ENCODE measurements at places on chromosomes 1 and 21.

GRCh38 chr1:190205713-190206112, 272.0 kb downstream of the BRINP3 start:
- DNase-seq, result no peak

DNA sequence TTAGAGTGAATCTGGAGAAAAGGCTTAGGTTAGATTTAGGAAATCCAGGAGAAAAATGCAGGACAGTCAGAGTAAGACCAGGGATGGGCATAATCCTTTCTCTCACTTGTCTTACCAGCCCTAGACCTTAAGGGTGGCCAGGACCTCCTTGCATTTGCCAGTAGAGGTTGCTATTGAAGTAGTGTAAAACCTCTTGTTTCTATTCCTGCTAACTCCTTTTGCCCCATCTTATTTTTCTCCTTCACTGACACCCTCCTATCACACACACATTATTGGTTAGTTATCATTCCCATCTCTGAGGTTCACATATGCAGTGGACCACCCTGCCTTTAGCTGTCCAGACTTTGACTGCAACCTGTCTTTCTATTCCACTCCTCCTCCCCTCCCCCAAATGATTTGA, 75.0 kb upstream of the MACF1 start:
- DNase-seq, result no peak

GRCh38 chr1:230077436-230078213, 10.6 kb downstream of the GALNT2 start:
- no peak for DNase-seq

DNA sequence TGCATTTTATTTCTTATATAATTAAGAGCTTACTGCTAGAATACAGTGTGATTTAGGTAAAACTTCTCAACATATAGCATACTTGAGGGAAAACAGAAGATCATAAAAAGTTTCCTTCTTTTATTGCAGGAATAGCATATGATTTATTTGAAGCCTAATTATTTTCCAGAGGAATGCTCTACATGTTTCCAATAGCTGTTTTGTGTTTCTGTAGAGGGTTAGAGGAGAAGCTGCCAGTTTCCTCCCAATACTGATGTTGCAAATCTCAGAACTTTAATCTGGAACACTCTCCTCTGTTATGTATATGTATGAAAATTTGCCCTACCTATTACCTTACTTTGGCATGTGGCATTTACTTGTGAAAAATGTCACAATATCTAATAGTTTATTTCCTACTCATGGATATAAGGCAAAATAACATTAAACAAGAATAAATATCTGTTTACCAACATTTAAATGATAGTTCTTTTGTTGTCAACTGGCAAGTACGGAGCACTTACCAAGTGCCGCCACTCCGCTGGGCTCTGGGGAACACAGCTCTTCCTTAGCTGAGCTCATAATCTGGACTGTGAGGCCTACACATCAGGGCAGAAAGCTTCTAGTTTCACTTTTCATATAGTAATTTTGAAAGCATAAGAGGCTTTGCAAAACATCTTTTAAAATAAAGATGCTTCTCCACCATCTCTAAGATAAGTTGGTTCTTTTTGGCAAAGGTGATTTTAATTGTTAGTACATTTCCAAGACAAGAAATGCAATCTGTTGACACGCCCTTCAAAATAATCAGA, 239.8 kb upstream of the C1orf105 start:
- DNase-seq, result peak; percentile 52

DNA sequence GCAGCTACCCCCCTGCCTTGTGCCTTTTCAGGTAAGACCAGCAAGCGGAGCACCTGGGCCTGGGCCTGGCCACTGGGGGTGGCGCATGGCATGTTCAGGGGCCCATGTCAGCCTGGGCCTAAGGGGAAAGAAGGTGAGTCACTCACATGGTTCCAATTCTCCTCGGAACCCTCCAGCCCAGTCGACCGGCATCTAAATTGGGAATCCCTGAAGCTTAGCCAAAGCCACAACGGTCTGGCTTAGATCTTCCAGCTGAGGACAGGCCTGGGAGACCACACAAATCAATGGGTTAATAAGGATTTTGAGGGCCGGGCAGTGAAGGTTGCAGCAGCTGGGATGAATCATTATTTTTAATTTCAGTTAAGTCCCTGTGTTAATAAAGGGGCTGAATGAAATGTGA, 145.1 kb upstream of the SMYD2 start:
- DNase-seq, result no peak

DNA sequence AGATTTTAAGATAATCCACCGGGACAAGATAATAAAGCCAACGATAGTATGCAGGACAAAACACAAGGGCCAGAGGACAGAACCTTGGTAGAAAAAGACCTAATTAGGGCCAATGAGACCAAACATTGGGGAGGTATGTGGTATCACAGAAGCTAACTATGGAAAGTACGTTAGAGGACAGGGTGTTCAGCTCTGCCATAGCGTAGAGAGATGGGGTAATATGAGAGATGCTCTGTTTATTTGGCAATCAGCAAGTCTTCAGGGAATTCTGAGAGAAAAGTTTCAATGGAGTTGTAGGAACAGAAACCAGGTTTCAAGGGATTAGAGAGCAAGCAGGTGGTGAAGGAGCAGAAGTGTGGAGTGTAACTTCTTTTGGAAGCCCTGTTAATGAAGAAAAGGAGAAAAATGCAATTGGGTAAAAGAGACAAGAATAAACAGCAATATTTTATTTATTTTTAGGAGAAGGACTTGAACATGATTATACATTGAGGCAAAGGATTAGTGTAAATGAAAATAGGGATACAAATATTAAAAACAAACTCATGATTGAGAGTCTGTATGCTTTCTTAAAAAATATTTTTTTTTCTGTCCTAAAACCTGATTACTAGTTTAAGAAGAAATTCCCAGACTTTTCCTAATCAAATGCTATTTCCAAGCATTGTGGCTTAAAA, 24.0 kb downstream of the EEIG2 start:
- no peak for DNase-seq

DNA sequence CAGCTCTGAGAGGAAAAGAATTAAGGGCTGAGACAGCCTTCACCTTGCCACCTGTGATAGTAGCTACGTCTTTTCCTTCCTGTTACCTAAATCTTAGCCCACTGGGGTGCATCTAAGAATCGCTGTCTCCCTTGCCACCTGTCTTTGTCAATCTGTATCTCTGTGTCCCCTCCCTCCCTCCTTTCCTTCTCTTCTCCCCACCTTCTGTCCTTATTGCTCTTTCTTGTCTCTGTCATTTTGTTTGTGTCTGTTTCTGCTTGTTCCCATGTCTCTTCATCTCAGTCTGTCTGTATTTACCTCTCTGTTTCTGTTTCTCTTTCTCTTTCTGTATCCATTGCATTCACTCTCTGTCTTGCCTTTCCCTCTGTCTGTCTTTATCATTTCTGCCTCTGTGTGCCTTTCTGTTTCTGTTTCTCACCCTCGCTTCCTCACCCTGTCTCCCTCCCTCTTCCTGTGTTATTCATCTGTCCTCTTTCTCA, 30.2 kb downstream of the SLC22A15 start:
- DNase-seq, result peak; percentile 8

- DNase-seq, result peak; percentile 20
Observed at GRCh38 chr1:145871994-145872924, 13.4 kb upstream of the PIAS3 start.

DNA sequence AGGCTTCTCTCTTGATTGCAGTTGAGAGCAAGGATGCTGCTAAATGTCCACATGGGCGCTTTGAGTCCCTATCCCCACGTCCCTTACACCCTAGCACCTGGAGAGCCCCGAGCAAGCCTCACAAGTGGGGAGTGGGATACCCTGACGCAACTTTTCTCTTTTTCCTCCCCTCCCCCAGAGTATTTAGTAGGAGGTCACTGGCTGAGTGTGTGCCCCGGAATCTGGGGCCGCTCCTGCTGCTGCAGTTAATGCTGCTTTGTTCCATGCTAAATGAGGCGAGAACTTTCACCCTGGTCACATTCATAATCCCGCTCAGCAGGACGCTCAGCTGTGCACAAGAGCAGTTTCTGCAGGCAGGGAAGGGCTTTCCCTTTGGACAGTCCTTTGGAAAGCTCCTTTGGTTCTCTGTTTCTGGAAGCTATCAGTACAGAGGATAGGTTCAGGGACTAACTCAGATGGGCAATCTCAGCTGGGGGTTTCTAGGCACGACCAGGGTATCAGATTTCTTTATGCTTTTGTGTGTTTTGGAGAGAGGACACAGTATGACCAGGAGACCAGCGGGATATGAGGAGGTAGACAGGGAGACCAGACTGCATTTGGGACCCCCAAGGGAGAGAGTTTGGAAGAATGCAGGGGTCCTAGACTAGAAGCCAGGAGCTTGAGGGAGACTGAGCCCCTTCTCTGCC, 75.9 kb downstream of the NOS1AP start:
- no peak for DNase-seq

GRCh38 chr1:76950306-76950705, 83.0 kb downstream of the ST6GALNAC5 start:
- no peak for DNase-seq
